Heart right ventricle (tissue), 16 donors: ENCODE measurements at places on chromosomes 5 and 9.

GRCh38 chr5:142976861-142977260 lies 206.7 kb downstream of the ARHGAP26 start:
- H3K27me3 ChIP-seq = no peaks in the 10 kb centered on the region
- no peak for DNase-seq
- no peaks in the 10 kb centered on the region for H3K36me3 ChIP-seq
- no peak overlapping the region for H3K4me3 ChIP-seq

GRCh38 chr5:56264417-56265025 lies 31.4 kb upstream of the ANKRD55 start:
- H3K27me3 ChIP-seq = no peaks in the 10 kb centered on the region
- no peak overlapping the region for H3K27ac ChIP-seq
- no peaks in the 10 kb centered on the region for H3K36me3 ChIP-seq
- H3K4me1 ChIP-seq = no peaks in the 10 kb centered on the region
- DNase-seq = no peak

- no peaks in the 10 kb centered on the region for H3K27me3 ChIP-seq
- no peak overlapping the region for H3K4me3 ChIP-seq
- H3K36me3 ChIP-seq = no peaks in the 10 kb centered on the region
Observed at GRCh38 chr5:107563959-107564544, 106.7 kb downstream of the EFNA5 start.

DNA sequence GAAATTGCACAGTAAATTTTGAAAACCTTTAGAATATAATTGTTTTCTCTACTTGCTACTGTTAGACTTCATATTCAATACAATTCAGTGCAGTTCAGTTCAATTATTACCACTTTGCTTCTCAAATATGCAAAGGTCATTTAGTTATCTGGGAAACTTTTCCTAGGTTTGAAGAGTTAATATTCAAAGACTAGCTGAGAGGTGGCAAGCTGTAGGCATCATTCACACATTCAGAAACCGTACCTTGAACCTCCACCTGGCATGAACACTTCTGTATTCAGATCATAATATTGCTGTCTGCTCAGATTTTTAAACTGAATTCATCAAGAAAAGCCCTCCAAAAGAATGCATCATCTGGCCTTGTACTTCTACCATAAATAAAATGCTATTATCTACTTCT lies 162.1 kb upstream of the PCSK5 start:
- no peak overlapping the region for H3K27ac ChIP-seq
- no peaks in the 10 kb centered on the region for H3K4me1 ChIP-seq
- H3K27me3 ChIP-seq = no peaks in the 10 kb centered on the region
- H3K36me3 ChIP-seq = no peaks in the 10 kb centered on the region

- H3K4me1 ChIP-seq = peaks cover 58% of the 10 kb centered on the region
- DNase-seq = no peak
- H3K27ac ChIP-seq = no peak overlapping the region
- no peak overlapping the region for H3K4me3 ChIP-seq
Observed at GRCh38 chr5:67013719-67014118, 182.9 kb downstream of the CD180 start.
